ENCODE measurements at places on chromosomes 4 and X.
A peak's percentile ranks its signal among the peaks of the same experiment; 100 is the strongest.

GRCh38 chrX:10173331-10173900 lies 16.6 kb downstream of the CLCN4 start:
- peaks cover 4% of the 10 kb centered on the region for H3K27me3 ChIP-seq
- DNase-seq, result no peak
- no peaks in the 10 kb centered on the region for H3K36me3 ChIP-seq
- H3K4me1 ChIP-seq, result peaks cover 4% of the 10 kb centered on the region
- H3K4me3 ChIP-seq, result no peak overlapping the region

GRCh38 chrX:110741213-110741796 lies 54.3 kb downstream of the CHRDL1 start:
- no peak overlapping the region for H3K27ac ChIP-seq
- H3K4me3 ChIP-seq, result no peak overlapping the region
- H3K36me3 ChIP-seq, result no peaks in the 10 kb centered on the region
- DNase-seq, result no peak

- no peaks in the 10 kb centered on the region for H3K4me1 ChIP-seq
- DNase-seq, result no peak
- H3K4me3 ChIP-seq, result no peak overlapping the region
- H3K36me3 ChIP-seq, result no peaks in the 10 kb centered on the region
Measured at GRCh38 chr4:94582517-94582916, 130.8 kb downstream of the PDLIM5 start.

- DNase-seq, result no peak
- peaks cover 37% of the 10 kb centered on the region for H3K4me1 ChIP-seq
- no peaks in the 10 kb centered on the region for H3K27me3 ChIP-seq
- peaks cover 20% of the 10 kb centered on the region for H3K36me3 ChIP-seq
- no peak overlapping the region for H3K27ac ChIP-seq
Measured at GRCh38 chr4:106315476-106315967, 487 bp downstream of the TBCK start.

- H3K4me1 ChIP-seq, result no peaks in the 10 kb centered on the region
- no peaks in the 10 kb centered on the region for H3K27me3 ChIP-seq
- no peak for DNase-seq
- no peak overlapping the region for H3K4me3 ChIP-seq
- H3K27ac ChIP-seq, result no peak overlapping the region
Measured at GRCh38 chr4:148574502-148574901, 132.3 kb upstream of the NR3C2 start.

GRCh38 chrX:154408659-154409221 lies 314 bp downstream of the DNASE1L1 start:
- peak overlapping the region; percentile 71 for H3K4me3 ChIP-seq
- H3K27me3 ChIP-seq, result no peaks in the 10 kb centered on the region
- peak overlapping the region; percentile 73 for H3K27ac ChIP-seq
- H3K4me1 ChIP-seq, result peaks cover 18% of the 10 kb centered on the region
- no peak for DNase-seq

DNA sequence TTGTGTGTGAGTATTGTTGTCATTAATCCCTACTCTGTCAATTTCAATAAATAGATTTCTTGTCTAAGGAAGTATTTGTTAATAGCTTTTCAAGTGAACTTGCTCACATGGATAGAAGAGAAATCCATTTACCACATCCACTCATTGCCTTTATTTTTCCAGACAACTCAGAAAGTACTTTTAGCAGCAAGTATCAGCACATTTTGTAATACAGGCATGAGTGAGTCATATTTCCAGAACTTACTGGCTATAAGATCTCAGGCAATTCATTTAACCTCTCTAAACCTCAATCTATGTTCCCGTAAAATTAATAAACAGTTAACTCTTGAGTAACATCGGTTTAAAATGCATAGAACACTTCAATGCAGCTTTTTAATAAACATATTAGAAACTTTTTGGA lies 317.9 kb upstream of the PCDH7 start:
- DNase-seq, result no peak
- no peak overlapping the region for H3K27ac ChIP-seq
- H3K36me3 ChIP-seq, result no peaks in the 10 kb centered on the region
- no peaks in the 10 kb centered on the region for H3K4me1 ChIP-seq
- H3K4me3 ChIP-seq, result no peak overlapping the region

DNA sequence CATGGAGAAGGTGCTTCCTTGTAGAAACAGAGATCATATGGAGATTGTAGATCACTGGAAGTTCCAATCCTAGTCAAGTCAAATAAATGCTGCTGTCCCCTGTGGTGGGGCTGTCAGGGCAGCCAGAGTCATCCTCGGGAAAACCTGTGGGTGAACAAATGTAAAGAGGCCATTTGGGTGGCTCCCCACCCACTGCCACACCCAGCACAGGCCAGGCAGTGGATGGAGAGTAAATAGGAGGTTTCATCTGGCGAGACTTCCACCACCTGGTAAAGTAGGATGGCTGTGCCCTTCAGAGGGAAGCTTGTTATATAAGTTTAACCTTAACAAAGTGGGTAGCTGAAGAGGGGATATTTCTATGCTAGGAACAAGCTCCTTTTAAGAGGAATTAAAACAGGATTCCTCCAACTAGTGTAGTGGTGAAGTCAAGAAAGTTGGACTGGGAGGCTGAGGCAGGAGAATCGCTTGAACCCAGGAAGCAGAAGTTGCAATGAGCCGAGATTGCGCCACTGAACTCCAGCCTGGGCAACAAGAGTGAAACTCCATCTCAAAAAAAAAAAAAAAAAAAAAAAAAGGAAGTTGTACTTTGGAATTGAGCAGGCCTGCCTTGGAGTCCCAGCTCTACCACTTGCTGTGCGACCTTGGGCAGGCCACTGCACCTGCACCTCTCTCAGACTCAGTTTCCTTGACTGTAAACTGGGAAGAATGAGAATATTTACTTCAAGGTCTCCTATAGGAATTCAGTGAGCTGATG lies 273.7 kb downstream of the PTTG2 start:
- H3K4me3 ChIP-seq, result no peak overlapping the region
- H3K4me1 ChIP-seq, result no peaks in the 10 kb centered on the region
- peaks cover 1% of the 10 kb centered on the region for H3K27me3 ChIP-seq

DNA sequence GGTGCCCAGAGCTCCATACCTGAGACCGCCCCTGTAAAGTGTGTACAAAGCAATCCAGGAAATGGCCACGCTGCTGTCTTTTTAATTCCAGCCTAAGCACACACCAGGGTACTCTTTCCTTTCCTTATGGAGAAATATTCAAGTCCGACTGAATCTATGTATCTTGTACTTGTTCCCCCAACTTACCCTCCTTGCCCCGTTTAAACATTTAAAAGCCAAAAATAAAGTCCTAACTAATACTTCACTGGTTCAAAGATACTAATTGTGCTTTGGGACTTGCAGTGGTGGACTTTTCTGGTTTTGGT lies 731 bp upstream of the AMMECR1 start:
- no peaks in the 10 kb centered on the region for H3K36me3 ChIP-seq
- peak overlapping the region; percentile 87 for H3K27ac ChIP-seq
- no peaks in the 10 kb centered on the region for H3K27me3 ChIP-seq

- no peak for DNase-seq
- no peak overlapping the region for H3K4me3 ChIP-seq
- no peaks in the 10 kb centered on the region for H3K4me1 ChIP-seq
- H3K36me3 ChIP-seq, result no peaks in the 10 kb centered on the region
- peaks cover 2% of the 10 kb centered on the region for H3K27me3 ChIP-seq
- no peak overlapping the region for H3K27ac ChIP-seq
Measured at GRCh38 chr4:26509681-26510333, 19.5 kb upstream of the CCKAR start.

DNA sequence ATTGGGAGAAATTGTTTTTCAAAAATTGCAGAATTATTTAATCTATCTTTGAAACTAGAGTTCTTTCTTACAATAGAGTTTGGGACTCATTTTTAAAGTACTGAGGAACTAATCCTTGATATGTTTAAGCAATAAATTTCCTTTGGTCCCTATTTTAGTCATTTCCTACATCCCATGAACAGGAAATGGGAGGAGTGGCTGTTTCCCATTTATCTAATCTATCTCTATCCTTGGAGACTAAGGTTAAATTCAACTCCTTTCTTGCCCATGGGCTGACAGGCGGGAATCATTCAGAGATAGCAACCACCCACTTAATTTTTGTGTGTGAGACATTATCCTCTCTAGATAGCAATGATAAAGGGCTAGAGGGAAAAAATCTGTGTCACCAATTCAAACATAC lies 131.6 kb upstream of the EMCN start:
- no peak overlapping the region for H3K4me3 ChIP-seq
- H3K27me3 ChIP-seq, result peaks cover 6% of the 10 kb centered on the region
- no peaks in the 10 kb centered on the region for H3K4me1 ChIP-seq
- no peaks in the 10 kb centered on the region for H3K36me3 ChIP-seq
- H3K27ac ChIP-seq, result no peak overlapping the region

- H3K4me3 ChIP-seq, result no peak overlapping the region
- no peaks in the 10 kb centered on the region for H3K4me1 ChIP-seq
- no peaks in the 10 kb centered on the region for H3K27me3 ChIP-seq
- no peak for DNase-seq
Measured at GRCh38 chr4:158020734-158021346, 152.0 kb downstream of the GASK1B start.

- no peaks in the 10 kb centered on the region for H3K36me3 ChIP-seq
- H3K4me1 ChIP-seq, result peaks cover 5% of the 10 kb centered on the region
- no peaks in the 10 kb centered on the region for H3K27me3 ChIP-seq
- H3K27ac ChIP-seq, result no peak overlapping the region
- DNase-seq, result no peak
Measured at GRCh38 chr4:146311238-146311970, 97.1 kb downstream of the REELD1 start.

- peaks cover 4% of the 10 kb centered on the region for H3K27me3 ChIP-seq
- H3K4me1 ChIP-seq, result peaks cover 14% of the 10 kb centered on the region
- no peak for DNase-seq
- no peak overlapping the region for H3K4me3 ChIP-seq
- H3K36me3 ChIP-seq, result no peaks in the 10 kb centered on the region
Measured at GRCh38 chrX:134650701-134651100, 7.6 kb downstream of the PLAC1 start.

- no peak overlapping the region for H3K27ac ChIP-seq
- DNase-seq, result no peak
- H3K36me3 ChIP-seq, result peaks cover 48% of the 10 kb centered on the region
- peaks cover 53% of the 10 kb centered on the region for H3K4me1 ChIP-seq
- no peaks in the 10 kb centered on the region for H3K27me3 ChIP-seq
Measured at GRCh38 chr4:113572620-113573019, 188.9 kb downstream of the CAMK2D start.

GRCh38 chr4:73735231-73735630 lies 5.1 kb upstream of the CXCL8 start:
- no peak overlapping the region for H3K4me3 ChIP-seq
- H3K27ac ChIP-seq, result no peak overlapping the region
- H3K4me1 ChIP-seq, result peaks cover 3% of the 10 kb centered on the region
- peaks cover 3% of the 10 kb centered on the region for H3K27me3 ChIP-seq
- no peak for DNase-seq

- H3K4me3 ChIP-seq, result no peak overlapping the region
- no peak overlapping the region for H3K27ac ChIP-seq
- peaks cover 6% of the 10 kb centered on the region for H3K27me3 ChIP-seq
- H3K36me3 ChIP-seq, result no peaks in the 10 kb centered on the region
Measured at GRCh38 chr4:158560284-158560683, 38.6 kb downstream of the RXFP1 start.

- H3K27me3 ChIP-seq, result peaks cover 1% of the 10 kb centered on the region
- no peaks in the 10 kb centered on the region for H3K36me3 ChIP-seq
- no peak for DNase-seq
- H3K27ac ChIP-seq, result no peak overlapping the region
- no peak overlapping the region for H3K4me3 ChIP-seq
- no peaks in the 10 kb centered on the region for H3K4me1 ChIP-seq
Measured at GRCh38 chr4:169840554-169840953, 82.8 kb upstream of the HPF1 start.

DNA sequence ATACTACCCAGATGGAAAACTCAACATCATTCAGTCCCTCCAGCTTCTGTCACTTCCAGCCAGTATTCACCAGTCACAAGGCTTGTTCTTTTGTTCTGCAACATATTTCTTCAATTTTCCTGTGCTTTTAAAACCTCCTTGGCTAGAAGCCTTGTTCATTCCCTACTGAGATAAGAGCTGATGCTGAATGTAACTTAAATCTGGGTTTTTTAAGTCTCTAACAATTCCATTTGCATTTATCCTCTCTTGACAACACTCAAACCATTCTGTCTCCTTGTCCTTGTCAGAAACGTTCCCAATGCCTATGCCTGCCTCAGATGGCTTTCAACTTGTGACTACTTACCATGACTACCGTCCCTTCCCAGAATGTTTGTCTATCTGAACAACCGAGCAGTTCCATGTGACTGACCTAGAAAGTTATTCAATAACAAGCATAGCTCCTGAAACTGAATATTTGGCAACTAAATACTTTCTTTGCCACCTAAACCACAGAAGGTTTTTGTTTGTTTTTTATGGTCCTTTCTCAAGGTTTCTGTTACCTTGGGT lies 682.9 kb upstream of the GALNTL6 start:
- no peaks in the 10 kb centered on the region for H3K36me3 ChIP-seq
- H3K27me3 ChIP-seq, result no peaks in the 10 kb centered on the region
- H3K27ac ChIP-seq, result no peak overlapping the region
- H3K4me1 ChIP-seq, result no peaks in the 10 kb centered on the region
- H3K4me3 ChIP-seq, result no peak overlapping the region

- H3K4me3 ChIP-seq, result no peak overlapping the region
- H3K36me3 ChIP-seq, result no peaks in the 10 kb centered on the region
- DNase-seq, result no peak
- no peaks in the 10 kb centered on the region for H3K4me1 ChIP-seq
Measured at GRCh38 chrX:78213331-78213730, 73.9 kb upstream of the TAF9B start.

DNA sequence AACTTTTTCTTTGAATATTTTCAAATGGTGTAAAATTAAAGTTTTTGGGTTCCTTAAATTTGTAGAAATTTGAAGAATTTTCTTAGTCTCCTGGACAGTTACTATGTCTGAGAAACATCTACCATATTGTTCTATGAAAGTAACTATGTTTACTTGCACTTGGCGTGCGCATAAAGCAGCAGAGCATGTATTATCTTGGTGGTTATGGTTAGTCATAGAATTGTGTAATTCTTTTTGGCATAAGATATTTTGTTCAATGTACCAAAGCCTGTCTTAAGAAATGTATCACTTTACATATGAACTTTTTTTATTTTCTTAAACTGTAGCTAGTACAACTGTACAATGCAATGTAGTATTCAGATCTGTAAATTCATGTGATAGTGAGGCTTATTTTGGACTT lies 49.2 kb downstream of the CDS1 start:
- H3K27me3 ChIP-seq, result peaks cover 2% of the 10 kb centered on the region
- H3K36me3 ChIP-seq, result peaks cover 3% of the 10 kb centered on the region
- no peak overlapping the region for H3K4me3 ChIP-seq
- no peak for DNase-seq

DNA sequence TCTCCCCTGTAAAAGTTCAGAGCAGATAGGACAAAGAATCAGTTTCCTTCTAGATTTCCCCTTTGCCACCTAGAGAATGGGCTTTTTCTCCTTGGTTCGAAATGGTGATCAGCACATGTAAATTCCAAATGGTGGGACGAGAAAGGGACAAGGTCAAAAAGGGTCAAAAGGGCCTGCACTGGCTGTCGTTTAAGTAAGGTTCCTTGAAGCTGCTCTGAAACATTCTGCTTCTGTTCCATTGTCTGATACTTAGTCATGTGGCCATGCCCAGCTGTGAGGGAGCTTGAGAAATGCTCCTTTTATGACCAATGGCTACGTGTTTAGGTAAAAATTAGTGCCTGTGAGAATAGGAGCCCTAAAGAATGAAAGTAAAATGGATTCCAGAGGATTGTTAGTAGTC lies 165.9 kb upstream of the CENPE start:
- DNase-seq, result no peak
- no peak overlapping the region for H3K27ac ChIP-seq
- H3K36me3 ChIP-seq, result no peaks in the 10 kb centered on the region
- H3K4me3 ChIP-seq, result no peak overlapping the region
- no peaks in the 10 kb centered on the region for H3K4me1 ChIP-seq

All from activated naive CD8-positive, alpha-beta T cell treated with anti-CD3 and anti-CD28 coated beads, Interleukin-2, amount 50 U/mL, for 24 hours (primary cell).